ENCODE measurements at places on chromosomes 5 and 9.
A peak's percentile ranks its signal among the peaks of the same experiment; 100 is the strongest.

DNA sequence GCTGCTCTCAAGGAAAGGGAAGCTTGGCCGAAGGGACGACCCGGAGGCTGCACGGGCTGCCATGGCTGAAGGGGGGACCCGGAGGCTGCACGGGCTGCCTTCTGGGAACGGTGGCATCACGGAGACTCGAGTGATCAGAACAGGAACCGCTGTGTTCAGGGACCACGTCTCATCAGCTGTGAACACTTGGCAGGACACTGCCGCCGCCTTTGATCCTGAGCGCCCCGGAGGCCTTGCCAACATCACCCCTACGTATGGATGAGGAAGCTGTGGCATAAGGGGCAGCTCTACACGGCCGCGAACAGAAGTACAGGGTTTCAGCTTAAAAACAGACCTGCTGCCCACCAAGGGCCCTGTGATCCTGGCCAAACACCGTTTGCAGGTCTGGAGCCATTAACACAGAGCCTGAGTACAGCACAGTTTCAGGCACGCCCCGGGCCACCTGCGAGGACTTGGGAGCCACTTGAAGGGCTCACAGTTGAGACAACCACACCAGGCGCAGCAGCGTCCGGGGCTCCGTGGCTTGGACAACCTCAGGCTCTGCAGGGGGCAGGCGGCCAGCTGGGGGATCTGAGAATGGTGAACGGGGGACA is 23.9 kb upstream of the TERT start:
- DNase-seq: no peak

GRCh38 chr9:136093995-136094881 is 851 bp downstream of the NACC2 start:
- peak; percentile 87 for DNase-seq

- no peak for DNase-seq
Observed at GRCh38 chr5:135040333-135041144, 6.5 kb upstream of the PITX1 start.

DNA sequence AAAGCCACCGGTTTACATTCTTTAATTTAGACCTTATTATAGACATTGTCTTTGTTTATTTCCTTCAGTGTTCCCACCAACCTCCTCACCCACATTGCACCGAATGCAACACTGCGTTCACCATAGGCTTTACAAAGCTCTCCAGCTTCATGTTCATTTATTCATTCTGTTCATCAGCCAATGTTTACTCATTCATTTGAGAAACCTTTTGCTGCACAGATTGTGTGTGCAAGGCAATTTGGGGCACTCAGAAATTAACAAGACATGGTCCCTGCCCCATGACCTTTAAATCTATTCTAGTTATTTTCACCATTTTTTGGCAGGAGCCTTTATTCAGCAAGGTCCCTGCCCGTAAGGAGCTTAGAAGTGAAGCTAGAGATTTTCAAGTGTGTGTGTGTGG is 70.9 kb upstream of the RARS1 start:
- no peak for DNase-seq

- no peak for DNase-seq
Observed at GRCh38 chr9:135184181-135185053, 96.9 kb downstream of the OLFM1 start.

- DNase-seq: no peak
Observed at GRCh38 chr5:33650911-33651310, 210.1 kb downstream of the TARS1 start.

DNA sequence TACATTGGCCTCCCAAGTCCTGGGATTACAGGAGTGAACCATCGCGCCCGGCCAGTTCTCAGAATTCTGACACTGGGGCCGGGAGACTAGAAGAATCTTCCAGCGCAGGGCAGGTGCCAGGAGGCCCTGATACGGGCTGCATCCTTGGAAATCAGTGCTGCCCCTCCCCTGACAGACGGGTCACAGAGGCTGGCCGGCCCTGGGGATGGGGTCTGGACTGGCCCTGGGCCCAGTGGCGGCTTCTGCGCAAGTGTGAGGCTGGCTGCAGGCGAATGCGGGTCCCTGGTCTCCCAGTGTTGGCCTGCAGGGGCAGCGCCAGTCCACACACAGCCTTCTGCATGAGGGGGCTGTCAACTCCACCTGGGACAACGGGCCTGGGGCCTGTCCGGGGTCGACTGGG is 831 bp upstream of the TBC1D9B start:
- no peak for DNase-seq

Data from left colon (tissue), 2 donors.